ENCODE measurements at places on chromosomes 12 and 14.
A peak's percentile ranks its signal among the peaks of the same experiment; 100 is the strongest.

- DNase-seq: peak; percentile 86
Observed at GRCh38 chr14:31950764-31951637, 126.1 kb upstream of the ARHGAP5 start.

- DNase-seq: no peak
Observed at GRCh38 chr12:11811008-11811407, 161.5 kb downstream of the ETV6 start.

DNA sequence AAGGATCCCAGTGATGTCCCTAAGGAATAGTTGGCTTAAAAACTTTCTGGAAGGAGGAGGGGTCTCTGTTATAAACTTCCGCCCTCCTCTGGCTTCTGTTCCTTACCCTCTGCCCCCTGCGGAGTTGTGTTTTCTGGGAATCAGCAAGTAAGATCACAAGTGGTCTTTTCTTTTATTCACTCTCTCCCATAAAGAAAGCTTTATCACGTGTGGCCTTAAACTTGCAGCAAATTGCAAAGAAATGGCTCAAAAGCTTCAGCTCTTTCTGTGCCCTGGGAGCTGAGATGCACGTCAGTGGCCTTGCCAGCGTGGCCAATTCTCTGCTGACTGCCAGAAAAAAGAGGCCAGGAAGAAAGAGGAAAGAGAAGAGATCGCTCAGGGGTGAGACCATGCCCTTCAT lies at the start of gene SLCO1C1:
SLCO1C1 (plus strand) TSS at position 101 of the 400 bp plus-strand sequence. CDS start 4,245 bp downstream, outside the sequence.
- no peak for DNase-seq

GRCh38 chr14:72780751-72781150 lies 113.2 kb downstream of the DPF3 start:
- DNase-seq: peak; percentile 85

GRCh38 chr12:120853188-120853587 lies 51.0 kb downstream of the SPPL3 start:
- peak; percentile 22 for DNase-seq

DNA sequence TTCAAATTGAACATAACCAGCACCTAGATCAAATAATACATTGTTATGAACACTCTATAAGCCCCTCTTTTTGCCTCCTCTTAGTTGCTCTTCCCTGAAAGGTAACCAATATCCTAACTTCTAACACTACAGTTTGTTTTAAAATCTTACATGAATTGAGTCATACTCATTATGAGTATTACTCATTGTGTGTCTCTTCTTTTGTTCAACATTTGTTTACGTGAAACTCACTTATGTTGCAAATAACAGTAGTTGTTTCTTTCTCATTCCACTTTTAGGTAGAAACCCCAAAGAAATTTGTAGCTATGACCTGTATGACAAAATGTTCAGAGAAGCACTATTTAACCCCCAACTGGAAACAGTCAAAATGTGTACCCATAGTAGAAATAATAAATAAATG lies 6.6 kb downstream of the LRRC9 start:
- DNase-seq: no peak

DNA sequence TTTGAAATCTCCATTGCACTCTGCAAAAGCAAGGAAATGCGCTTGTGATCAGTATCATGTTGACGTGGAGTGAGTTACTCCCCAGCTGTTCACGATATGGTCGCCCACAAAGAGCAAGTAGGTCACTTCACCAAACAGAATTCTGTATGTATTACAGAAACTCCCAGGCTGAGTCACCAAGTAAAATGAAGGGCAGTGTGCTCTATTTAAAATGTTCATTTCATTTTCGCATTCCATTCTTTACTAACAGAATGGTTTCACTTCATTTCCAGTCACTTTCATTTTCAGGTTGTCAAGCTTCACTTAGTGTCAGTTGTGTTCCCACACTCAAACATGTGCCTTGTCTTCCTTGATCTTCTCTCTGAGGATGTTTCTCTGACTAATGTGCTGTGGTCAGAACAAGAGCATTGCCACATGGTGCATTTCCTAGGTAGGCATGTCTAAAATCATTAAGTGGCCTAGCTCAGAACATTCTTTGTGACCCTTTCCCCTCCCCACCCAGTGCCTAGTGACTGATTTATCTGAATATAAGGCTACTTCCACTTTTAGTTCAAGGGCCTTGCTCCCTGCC lies 391.2 kb downstream of the RAD51B start:
- DNase-seq: peak; percentile 90

DNA sequence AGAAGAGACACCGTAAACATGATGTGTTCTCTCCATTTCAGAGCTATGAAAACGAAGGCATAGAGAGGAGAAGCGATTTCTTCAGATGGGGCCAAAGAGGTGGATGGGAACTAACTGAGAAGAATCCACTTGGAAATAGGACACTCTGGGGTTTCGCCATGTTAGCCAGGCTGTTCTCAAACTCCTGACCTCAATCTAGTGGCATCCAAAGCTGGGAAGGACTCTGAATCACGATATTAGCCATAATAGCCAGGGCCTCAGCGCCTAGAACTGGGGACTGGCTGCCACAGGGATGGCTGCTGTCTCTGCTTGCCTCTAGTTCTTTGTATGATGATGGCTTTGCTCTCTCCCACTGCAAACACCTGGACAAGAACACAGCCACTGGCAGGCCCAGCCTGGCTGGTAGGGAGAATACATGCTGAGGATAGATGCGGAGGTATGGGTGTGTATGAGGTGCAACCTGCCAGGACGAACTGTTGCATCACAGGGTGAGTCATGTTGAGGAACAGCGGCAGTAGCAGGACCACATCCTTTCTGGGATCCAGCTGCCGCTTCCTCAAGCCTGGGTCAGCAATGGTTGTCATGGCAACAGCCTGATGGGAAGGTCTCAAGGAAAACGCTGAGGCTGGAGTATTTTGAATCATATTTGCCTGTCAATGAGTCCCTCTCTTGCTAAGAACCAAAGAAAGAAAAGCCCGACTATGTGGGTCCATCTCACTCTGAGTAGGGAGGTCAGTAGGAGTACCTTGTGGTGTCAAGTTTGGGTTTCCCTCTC lies 31.1 kb downstream of the CCDC177 start:
- peak; percentile 90 for DNase-seq

- DNase-seq: no peak
Observed at GRCh38 chr12:98896938-98897337, 251.8 kb downstream of the APAF1 start.

- DNase-seq: no peak
Observed at GRCh38 chr14:104139460-104140212, 1.2 kb downstream of the KIF26A start.

GRCh38 chr14:87461704-87462103 lies 531.3 kb downstream of the GALC start:
- no peak for DNase-seq

- peak; percentile 99 for DNase-seq
Observed at GRCh38 chr12:109573029-109573913, at the start of the genes MMAB and MVK. Gene MMAB, minus strand, starts transcription at chr12:109573504. Its CDS starts 24 bp downstream, at chr12:109573480. Gene MVK, plus strand, starts transcription at chr12:109573794. Its CDS starts 1,029 bp downstream, at chr12:109574823.

DNA sequence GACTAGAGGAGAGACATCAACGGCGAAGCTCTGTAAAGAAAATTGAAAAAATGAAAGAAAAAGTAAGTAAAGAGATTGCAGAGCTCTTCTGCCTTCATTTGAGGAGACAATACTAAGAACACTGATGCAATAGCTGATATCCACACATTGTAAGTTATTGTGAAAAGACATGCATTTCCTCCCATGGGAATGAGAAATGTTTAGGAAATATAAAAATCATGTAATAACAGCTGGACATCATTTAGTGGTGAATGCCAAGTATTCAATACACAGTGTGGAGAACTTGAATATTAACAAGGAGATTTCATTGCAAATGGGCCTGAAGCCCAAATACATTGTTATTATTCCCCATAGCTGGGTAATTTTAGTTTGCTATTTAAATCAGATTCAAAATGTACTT lies 179.2 kb downstream of the KICS2 start:
- DNase-seq: peak; percentile 79

GRCh38 chr14:105817971-105818711 lies 291.8 kb downstream of the TMEM121 start:
- no peak for DNase-seq

- no peak for DNase-seq
Observed at GRCh38 chr12:25243680-25243990, 7.1 kb downstream of the KRAS start.

GRCh38 chr12:82507686-82508085 lies 149.4 kb downstream of the METTL25 start:
- DNase-seq: no peak

DNA sequence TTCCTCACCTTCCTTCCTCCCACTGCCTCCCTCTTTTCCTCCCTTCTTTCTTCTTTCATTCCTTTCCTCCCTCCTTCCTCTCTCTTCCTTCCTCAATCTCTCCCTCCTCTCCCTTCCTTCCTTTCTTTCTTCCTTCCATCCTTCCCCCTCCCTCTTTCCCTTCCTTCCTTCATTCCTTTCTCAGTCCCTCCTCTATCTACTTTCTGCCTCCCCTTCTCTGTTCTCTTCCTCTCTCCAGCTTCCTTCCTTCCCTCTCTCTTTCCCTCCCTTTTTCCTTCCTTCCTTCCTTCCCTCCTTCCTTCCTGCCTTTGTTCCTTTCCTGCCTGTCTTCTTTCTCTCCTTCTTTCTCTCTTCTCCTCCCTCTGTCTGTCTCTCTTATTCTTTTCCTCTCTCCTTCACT lies 16.1 kb downstream of the ASCL1 start:
- no peak for DNase-seq

GRCh38 chr12:110688446-110689280 lies at the start of gene HVCN1:
Gene HVCN1, minus strand, starts transcription at chr12:110689115. Its CDS starts 5,870 bp downstream, at chr12:110683245.
- peak; percentile 17 for DNase-seq

- DNase-seq: no peak
Observed at GRCh38 chr12:34402899-34403705, 380.8 kb downstream of the ALG10 start.

- peak; percentile 16 for DNase-seq
Observed at GRCh38 chr14:89125216-89125615, 291.8 kb downstream of the FOXN3 start.

DNA sequence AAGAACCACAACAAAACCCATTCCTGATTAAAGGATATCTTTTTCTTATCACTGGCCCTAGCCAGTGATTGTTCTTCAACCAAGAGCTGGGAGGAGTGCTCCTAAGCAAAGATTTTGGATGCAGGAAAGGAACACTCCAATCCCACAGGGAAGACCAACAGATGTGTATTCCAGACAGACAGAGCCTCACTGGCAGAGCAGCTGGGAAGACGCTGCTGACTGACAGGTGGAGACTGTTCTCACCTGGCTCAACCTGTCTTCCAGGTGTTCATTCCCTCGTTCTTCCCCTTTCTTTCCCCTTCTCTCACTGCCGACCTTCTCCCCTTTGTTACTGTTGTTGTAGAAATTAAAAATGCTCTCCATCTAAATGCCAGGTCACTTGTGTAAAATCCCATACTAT lies 89.7 kb upstream of the CCDC198 start:
- no peak for DNase-seq

- DNase-seq: peak; percentile 11
Observed at GRCh38 chr12:126874427-126875026, 1392.4 kb upstream of the TMEM132C start.

- peak; percentile 25 for DNase-seq
Observed at GRCh38 chr12:3772380-3772779, 19.5 kb upstream of the CRACR2A start.

DNA sequence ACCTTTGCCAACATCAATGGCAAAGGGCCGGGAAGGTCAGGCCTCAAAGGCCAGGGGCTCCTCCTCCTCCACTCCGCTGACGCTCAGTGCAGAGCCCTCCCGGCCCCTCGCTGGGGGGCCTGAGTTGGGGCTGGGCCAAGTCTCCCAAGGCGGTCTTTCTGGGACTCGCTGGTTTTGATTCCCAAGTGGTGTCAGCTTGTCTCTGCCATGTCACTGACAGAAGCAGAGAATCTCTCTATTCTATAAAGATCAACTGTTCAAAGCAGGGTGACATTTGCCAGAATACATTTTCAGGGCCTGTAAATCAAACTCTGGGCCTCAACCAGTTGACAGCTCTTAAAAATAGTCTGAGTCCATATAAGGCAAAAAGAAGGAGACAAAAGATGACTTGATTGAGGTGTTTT lies 75.9 kb downstream of the CCDC88C start:
- no peak for DNase-seq

- peak; percentile 29 for DNase-seq
Observed at GRCh38 chr14:70027785-70028428, 148.7 kb downstream of the SMOC1 start.

DNA sequence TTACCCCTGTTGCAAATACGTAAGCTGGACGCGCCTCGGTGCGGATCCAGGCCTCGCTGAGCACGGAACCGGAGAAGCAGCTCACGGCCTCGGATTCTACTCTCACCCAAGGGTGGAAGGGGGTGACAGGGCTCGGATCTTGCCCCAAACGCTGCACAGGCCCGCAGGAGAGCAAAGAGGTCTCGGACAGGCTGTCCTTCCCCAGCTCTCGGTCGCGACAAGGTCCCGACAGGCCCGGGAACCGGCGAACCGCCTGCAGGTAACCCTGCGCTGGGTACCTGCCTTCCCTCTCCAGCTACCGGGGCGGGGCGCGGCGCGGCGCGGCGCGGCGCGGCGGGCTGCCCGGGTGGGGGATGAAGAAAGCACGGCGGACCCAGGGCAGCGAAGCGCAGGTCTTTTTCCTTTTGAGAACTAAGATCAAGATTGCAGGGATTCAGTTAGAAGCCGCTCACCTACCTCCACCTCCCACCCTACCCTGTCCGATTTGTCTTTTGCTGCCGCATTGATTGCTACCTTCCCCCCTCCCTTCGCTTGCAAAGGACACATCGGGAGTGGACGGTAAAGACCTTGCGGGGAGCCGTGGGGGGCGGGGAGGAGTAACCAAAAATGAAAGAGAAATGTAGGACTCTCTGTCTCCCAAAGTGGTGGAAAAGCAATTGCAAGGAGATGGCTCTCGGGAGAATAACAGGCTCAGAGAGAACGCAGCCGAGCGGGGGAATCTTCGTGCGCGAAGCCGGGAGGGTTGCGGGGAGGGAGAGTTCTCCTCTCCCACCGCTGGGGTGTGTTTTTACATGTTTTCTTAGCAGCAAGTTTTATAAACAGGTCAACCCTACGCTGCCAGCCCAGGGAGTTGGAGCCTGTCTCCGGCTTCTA lies 8.4 kb upstream of the TBX3 start:
- DNase-seq: no peak

GRCh38 chr12:62714181-62714773 lies 220.7 kb downstream of the PPM1H start:
- DNase-seq: no peak

DNA sequence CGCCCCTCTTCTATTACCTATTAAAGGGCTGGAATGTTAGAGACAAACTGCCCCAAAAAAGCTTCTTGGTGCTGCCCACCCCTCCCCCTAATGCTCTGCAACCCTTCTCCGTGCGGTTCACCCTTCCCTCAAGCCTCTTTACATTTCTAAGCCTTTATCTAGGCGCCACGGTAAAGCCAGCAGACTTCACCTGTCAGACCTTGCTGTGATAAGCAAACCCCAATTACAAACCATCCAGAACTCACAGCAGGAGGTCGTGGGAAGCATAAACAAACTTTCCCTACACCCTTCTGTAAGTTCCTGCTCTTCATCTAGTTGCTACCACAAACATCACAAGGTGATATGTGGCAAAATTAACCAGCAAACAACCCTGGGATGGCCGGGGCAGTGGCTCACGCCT lies 56.8 kb downstream of the MOK start:
- DNase-seq: no peak

DNA sequence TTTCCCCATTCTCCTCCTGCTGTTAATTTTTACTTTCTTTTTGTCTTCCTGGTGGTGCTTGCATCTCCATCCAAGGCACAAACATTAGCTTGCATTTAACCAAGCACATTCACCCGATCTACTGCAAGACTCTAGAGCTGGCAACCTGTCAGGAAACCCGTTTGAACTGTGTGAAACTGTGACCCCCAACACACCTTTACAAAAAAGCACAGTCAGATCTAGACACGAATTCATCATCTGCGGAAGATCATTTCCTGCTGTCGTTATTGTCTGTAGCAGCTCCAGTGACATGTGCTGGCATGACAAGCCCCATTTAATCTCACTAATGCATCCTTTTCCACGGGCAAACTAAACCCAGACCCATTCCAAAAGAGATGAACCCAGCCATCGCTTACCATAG lies 340.5 kb downstream of the VRK1 start:
- DNase-seq: no peak

Data from fibroblast of skin of right biceps (primary cell).